OCI-M1 (cell line): ENCODE measurements at places on chromosomes 6 and 20.

GRCh38 chr6:140002396-140003022 is 628.1 kb upstream of the CITED2 start:
- DNase-seq, result no peak

- DNase-seq, result no peak
Observed at GRCh38 chr6:137269803-137270202, 50.6 kb upstream of the IFNGR1 start.

DNA sequence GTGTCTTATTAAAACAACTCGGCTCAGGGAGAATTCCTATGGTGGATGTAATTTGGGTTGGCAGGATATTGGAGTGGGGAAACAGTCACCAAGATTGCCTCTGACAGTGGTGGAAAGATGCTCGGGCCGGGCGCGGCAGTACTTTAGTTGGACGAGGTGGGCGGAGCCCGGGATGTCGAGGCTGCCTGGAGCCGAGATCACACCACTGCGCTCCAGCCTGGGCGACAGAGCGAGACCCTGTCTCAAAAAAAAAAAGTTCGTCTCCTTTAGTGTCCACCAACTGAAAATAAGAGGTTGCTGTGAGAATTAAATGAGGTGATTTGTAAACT is 621 bp downstream of the NOL7 start:
- peak; percentile 77 for DNase-seq

DNA sequence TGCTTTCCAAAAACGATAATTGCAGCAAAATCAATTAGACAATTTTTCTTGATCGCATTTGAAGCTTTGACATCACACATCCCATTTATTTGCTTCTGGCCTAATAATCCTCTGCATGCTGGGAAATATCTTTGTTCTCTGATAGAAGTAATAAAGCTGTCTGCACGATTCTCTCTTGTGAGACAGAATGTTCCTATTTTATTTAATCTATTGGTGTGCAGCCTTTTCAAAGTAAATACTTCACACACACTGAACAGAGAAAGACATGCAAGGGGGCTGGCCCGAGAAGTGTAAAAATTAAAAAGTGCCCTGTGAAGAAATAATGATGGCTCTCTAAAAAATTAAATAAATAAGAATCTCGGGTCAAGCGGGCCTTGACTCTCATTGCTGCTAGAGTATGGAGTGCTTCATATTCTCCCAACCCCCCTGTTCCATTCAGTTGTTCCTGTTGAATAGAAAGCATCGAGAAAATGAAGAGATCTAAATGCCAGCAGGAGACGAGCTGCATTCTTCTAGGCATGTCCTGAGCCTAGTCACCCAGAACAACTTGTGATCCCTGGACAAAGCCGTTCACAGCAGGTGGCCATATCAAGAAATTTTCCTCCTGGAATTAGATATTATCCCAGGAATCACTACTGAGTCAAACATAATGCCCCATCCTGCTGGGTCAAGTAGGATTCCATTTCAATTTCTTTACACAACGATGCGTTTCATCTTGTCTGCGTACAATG is 625.9 kb upstream of the EPHA7 start:
- DNase-seq, result peak; percentile 31

- DNase-seq, result no peak
Observed at GRCh38 chr20:4046311-4046924, 31.1 kb upstream of the RNF24 start.

- DNase-seq, result no peak
Observed at GRCh38 chr6:11043378-11043960, 636 bp downstream of the ELOVL2 start.
